ENCODE measurements at places on chromosomes 1 and 21.

GRCh38 chr21:38459490-38459889, 38.8 kb downstream of the ERG start:
- DNase-seq = no peak

- no peak for DNase-seq
Measured at GRCh38 chr1:22176258-22176657, 33.4 kb upstream of the WNT4 start.

DNA sequence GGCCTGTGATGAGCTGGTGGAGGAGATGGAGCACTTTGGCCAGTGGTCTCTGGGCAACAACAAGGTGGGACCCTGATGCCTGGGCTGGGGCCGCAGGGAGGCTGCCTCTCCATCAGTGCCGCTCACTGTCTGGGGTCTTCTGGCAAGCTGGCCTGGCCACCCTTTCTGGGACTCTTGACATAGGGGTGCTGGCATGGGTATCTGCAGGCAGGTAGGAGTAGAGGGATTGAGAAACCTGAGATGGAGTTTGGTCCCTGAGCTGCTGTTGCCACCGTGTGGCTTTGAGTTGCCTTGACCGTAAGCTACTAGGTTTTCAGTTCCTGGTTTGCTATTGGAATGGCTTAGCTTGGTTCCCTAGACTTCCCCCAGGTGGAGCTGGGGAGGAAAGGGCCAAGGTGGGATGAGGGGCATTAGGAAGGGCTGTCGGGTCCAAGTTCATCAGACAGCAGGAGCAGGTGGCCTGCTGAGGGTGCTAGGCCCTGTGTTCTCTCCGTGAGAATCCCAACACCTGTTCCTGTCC, 13.2 kb upstream of the MFN2 start:
- DNase-seq = peak; percentile 26

DNA sequence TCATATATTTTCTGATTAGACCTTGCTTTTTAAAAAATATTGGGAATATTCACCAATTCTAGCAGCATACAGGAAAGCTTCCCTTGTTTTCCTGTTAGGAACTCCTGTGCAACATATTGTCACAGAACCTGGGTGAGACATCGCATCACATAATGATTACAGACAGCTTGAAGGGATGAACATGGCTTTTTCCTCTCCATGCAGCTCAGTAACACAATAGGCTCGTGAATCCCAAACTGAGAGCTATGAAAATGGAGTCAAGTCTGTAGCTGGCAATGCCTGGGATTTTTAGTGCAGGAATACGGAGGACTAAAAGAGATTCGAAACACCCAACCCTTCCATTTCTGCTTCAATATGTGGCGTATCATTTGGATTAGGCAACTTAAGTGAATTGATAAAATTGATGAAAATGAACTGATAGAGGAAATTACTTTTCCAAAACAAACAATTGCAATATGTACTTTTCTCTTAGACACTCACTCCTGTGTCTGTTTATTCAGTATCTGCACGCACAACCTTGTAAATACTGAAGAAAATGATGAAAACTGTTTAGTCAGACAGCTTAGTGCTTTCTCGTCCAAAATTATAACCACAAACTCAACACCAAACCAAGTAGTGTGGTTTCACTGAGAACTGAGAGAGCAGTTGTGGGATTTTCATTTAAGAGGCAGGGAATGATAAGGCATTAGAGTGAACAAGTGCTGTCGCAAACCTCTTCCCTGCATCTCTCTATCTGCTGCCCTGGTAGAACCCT, 250.4 kb downstream of the PTBP2 start:
- DNase-seq = no peak

DNA sequence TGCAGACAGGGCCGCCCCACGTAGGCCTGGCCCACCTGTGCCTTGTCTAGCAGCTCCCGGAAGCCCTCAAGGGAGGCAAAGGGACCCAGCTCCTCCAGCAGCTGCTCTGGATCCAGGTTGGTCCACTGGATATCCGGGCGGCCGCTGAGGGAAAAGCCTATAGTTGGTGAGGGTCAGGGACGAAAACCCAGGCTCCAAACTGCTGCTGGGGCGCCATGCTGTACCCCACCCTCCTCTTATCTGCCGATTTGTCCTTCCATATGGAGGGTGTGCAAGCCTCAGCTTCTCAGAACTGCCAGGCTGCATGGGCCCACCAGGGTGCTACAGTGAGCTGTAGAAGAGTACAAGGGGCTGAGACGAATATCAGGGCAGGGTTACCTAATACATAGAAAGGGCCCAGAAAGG, 12.2 kb downstream of the PTCH2 start:
- DNase-seq = no peak

DNA sequence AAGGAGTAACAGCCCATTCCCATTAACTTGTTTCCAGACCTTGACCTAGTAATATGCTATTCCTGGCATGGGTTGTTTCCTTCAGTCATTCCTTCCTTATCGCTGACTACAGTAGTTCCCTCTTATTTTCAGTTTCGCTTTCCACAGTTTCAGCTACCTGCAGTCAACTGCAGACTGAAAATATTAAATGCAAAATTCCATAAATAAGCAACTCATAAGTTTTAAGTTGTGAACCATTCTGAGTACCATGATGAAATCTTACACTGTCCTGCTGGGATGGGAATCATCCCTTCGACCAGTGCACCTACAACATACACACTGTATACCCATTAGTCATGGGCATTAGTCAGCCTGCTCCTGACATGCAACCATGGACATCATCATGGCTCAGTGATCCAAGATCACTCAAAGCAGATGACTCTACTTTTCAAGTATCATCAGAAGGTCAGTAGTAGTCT, 66.7 kb downstream of the CCDC30 start:
- no peak for DNase-seq

DNA sequence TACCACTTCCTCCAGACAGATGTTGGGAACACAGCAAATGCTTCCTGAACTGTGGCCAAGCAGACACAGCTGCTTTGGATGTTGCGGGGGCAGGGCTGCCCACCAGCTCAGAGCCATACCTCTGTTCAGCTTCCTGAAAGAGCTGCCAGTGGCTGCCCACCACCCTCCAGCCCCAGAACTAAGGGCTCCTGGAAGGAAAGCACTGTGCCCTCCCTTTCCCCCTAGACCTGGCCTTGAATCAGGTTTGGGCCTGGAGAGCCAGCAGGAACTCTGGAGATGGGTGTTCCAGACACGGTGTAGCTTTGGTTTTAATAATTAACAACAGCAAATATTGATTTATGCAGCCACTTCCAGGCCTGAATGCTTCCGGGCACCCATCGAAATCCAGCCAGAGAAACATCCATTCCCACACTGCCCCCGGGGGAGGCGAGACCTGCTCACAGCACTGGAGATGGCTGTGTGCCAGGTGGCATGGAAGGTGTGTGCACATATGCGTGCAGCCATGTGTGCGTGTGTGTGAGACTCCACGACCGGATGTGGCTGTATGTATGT, 45.7 kb downstream of the RAP1GAP start:
- peak; percentile 86 for DNase-seq

- DNase-seq = no peak
Measured at GRCh38 chr1:66951513-66951912, 26.7 kb downstream of the MIER1 start.

GRCh38 chr1:8517661-8518489, 200.0 kb downstream of the SLC45A1 start:
- DNase-seq = no peak

DNA sequence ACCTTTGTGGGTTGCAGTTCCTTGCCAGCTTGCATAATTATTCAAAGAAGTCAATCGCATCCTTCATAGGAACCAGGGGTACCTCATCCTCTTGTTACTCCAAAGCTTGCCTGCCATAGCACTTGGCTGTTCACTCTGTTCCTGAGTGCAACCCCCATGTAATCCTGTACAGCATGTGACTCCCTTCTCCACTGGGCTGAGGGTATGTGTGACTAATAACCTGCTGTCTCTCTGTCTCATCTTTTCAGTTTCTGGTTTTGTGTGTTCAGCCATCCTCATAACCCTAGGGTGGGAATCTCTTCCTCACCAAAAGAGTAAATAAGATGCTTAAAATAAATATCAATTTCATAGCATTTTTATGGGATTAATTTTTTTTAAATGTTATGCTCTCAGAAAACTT, 351.9 kb downstream of the S1PR1 start:
- DNase-seq = no peak

DNA sequence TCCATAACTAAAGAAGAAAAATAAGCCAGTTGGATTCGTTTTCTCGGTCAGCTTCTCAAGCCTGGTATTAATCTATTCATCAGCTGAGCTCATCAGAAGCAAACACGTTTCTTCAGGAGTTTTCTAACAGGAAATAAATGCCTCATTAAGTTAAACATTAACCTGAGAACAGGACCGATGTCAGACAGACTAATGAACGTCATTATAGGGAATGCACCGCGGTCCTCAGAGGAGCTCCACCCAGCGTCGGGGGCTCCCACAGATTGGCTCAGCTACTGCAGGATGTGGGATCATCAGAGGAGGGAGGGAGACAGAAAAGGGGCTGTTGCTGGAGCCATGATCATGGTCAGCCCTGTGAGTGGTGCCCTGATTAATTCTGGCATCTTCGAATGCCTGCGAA, 615.4 kb downstream of the PTPRU start:
- no peak for DNase-seq

GRCh38 chr1:46621930-46622329, 5.3 kb upstream of the MOB3C start:
- no peak for DNase-seq

GRCh38 chr1:16443975-16444770, 3.6 kb downstream of the NECAP2 start:
- DNase-seq = no peak

DNA sequence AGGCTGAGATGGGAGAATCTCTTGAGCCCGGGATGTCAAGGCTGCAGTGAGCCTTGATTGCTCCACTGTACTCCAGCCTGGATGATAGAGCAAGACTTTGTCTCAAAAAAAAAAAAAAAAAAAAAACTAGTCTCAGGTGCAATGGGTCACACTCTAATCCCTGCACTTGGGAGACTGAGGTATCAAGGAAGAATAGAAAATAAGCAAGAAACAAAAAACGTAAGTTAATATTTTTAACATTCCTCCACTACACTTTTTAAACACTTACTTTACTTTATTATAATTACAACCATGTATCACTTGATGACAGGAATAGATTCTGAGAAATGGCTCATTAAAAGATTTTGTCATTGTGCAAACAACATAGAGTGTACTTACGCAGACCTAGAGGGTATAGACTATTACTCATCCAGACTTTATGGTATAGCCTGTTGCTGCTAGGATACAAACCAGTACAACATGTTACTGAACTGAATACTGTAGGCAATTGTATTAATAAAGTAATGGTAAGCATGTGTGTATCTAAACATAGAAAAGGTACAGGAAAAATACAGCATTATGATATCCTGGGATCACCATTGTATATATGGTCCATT, 1244.1 kb upstream of the ADGRL4 start:
- no peak for DNase-seq

- no peak for DNase-seq
Measured at GRCh38 chr1:217907504-217907903, 276.4 kb downstream of the SPATA17 start.

GRCh38 chr1:162072740-162073139, 3.2 kb downstream of the NOS1AP start:
- DNase-seq = no peak

- DNase-seq = no peak
Measured at GRCh38 chr1:45079533-45079932, 67.5 kb downstream of the UROD start.

GRCh38 chr1:176885751-176886150, 278.8 kb downstream of the ASTN1 start:
- no peak for DNase-seq

GRCh38 chr1:56897150-56898004, 42.8 kb downstream of the C8A start:
- DNase-seq = no peak

- DNase-seq = peak; percentile 90
Measured at GRCh38 chr1:155126556-155127104, 1.0 kb upstream of the EFNA1 start.

GRCh38 chr1:203462878-203463277, 12.7 kb upstream of the PRELP start:
- DNase-seq = peak; percentile 87

DNA sequence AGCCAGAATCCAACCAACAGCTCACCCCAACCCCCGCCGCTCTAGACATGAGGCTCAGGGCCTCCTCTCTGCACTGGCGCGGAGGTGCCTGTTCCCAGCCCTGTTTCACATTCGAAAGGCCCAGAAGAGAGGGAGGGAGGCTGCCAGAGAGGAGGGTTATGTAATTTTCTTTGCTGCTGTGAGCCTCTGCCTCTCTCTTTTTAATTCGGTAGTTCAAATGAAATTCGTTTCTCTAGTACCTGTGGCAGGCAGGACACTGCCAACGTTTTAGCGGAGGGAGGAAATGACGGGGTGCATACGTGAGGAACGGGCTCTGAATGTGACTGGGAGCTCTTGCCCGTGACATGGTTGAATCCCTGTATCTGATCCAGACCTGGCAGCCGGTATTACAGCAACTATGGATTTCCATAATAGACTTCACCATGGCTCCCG, 9.4 kb downstream of the PRDM16 start:
- no peak for DNase-seq

DNA sequence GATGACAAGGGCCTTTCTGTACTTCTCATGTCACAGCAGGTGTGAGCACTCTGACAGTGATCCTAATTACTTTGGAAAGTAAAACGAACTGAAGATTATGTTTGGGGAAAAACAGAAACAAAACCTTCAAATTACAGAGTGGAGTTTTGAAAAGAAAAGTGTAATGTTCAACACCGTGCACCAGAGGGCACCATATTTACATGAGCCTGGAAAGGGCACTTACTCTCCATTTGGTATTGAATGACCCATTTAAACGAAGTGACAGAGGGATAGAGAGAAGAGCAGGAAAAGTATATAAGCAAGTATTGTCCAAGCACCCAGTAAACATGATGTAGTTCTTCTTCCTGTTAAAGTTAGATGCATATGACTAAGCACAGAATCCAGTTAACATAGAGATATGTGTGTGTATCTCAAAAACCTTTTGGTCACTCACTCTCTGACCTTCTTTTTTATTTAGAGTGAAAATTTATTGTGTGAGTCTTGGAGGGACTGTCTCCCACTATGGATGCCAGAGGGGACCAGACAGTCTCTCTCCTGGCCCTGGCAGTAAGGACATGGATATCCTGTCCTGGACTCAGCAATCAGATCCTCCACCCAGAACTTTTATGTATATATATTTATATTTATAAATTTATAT, 3.8 kb upstream of the RGSL1 start:
- no peak for DNase-seq

Data from upper lobe of left lung (tissue), 6 donors.